EH (cell line): ENCODE measurements at places on chromosomes 5 and 9.
A peak's percentile ranks its signal among the peaks of the same experiment; 100 is the strongest.

DNA sequence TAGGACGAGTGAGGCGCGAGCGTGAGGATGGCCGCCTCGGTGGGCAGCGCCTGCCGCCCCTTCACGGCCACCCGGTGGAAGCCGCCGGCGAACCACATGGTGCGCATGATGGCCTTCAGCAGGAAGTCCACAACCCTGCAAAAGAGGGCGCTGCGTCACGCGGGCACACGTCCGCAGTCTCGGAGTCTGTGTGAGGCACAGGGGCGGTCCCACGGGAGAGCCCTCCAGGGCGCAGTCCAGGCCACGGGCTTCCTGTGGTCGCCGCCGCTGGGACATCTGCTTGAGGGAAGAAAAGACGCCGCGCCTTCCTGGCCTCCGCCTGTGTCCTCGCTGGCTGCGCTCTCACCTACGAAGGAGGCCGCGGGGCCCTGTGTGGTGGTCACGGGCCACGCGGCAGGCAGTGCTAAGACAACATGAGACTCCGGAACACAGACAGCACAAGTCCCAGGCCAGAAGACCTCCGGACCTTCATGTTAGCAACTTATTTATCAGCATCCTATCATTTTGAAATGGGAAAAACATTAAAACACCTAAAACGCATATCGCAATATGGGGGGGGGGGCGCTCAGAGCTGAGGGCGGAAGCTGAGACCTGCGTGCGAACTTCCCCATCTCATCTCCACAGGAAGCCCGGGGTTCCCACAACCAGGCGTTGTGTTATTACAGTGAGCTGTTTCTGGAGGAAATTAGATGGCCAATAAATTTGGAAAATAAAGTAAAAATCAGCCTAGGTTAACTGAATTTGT, 28.8 kb downstream of the LPCAT1 start:
- no peak for DNase-seq

DNA sequence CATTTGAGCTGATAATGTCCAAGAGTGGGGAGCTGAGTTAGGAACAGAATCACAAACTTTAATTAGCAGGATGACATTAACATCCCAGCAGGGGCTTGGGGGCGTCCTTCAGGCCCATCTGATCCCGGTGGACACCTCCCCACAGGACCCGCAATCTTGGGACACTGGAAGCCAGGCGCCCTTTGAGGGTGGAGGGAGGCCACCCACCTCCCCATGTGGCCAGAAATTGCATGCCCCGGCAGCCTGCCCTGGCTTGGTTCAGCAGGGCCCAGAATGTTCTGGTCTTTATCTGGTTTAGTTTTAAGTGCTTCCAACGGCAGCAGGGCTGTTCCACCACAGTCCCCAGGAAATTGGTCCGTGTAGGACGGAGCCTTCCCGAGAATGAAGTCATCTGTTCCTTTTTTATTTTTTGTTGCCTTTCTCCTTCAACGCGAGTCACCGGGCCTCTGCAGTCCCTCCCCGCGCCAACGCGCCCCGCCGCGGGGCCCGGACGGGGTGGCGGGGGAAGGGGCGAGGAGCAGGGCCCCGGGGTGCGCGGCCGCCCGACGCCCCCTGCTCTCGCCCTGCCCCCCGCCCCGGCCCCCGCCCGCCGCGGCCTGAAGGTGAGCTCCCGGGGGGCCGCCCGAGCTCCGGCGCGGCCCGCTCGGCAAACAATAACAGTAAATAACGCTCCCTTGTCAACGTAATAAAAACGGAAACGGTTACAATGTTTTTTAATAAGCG, 207.9 kb downstream of the C9orf50 start:
- peak; percentile 89 for DNase-seq

- DNase-seq: no peak
These were observed 55.6 kb upstream of the UBAC1 start for GRCh38 chr9:136016572-136017288.

GRCh38 chr9:121098567-121099198, 23.9 kb downstream of the CNTRL start:
- DNase-seq: no peak

- no peak for DNase-seq
These were observed 79.4 kb upstream of the DIRAS2 start for GRCh38 chr9:90722071-90722470.

GRCh38 chr9:135136481-135136880, 49.0 kb downstream of the OLFM1 start:
- no peak for DNase-seq

- DNase-seq: no peak
These were observed 15.1 kb upstream of the ACSL6 start for GRCh38 chr5:132026516-132027008.

DNA sequence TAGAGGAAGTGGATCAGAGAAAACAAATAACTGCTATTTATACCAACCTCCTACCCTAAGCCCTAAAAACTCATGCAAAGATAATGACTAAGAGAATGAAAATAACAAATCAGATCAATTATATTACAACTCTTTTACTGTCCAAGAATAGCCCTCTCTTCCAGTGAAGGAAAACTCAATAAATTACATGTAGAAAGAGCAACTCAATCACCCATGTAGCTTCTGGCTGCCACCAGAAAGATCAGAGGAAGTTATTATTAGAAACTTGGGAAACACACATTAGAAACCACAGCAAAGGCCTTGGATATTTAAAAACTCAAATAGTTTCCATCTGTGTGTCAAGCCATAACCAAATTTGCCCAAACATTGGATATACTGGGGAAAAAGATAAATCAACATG, 134.0 kb upstream of the TARS1 start:
- peak; percentile 73 for DNase-seq

DNA sequence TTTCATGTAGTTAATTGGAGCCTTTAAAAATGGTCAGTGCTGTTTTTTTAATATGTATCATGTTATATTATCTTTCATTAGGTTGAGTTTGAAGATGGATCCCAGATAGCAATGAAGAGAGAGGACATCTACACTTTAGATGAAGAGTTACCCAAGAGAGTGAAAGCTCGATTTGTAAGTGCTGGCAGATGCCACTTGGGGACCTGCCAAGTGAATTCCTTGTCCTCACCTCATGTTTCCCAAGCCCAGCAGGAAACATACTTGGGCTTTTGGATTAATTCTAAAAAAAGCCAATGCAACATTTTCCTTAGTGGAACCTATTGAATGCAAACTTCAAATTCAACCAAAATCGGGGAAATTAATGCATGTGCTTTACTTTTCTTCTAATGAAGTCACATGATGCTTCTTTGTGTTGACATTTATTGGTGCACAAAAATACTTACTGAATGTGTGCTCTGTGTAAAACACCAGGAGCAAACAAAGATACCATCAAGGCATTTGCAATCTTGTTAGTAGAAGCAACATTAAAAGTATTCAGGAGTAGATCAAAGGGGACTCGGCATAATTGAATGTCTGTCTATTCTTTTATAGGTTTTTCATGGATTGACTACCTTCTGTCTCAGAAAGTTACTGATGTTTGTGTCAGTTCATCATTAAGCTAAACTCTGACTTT, 412.1 kb downstream of the KDM4C start:
- peak; percentile 66 for DNase-seq

- DNase-seq: no peak
These were observed 22.3 kb downstream of the GLIS3 start for GRCh38 chr9:4277531-4277991.

DNA sequence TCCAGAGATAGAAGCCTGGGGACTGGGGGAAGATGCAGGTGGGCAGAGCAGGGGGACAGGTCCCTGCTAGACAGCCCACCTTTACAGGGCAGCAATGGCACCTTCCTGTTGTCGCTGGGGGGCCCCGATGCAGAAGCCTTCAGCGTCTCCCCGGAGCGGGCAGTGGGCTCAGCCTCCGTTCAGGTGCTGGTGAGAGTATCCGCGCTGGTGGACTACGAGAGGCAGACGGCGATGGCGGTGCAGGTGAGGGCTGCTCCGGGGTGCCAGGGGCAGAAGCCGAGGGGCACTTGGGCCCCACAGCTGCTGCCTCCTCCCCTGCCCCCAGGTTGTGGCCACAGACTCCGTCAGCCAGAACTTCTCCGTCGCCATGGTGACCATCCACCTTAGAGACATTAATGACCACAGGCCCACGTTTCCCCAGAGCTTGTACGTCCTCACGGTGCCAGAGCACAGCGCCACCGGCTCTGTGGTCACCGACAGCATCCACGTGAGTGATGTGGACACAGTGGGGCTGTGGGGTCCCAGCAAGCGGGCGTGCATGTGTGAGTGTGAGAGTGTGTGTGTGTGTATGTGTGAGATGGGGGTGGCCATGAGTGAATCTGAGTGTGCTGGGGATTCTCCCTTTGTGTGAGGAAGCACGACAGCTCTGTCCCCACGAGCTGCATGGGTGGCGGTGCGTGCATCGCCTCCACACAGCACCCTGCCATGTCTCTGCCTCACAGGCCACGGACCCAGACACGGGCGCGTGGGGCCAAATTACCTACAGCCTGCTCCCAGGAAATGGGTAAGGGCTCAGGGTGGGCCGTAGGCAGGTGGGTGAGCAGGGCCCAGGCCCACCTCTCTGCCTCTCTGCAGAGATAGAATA, 28.4 kb downstream of the CDHR2 start:
- DNase-seq: no peak

DNA sequence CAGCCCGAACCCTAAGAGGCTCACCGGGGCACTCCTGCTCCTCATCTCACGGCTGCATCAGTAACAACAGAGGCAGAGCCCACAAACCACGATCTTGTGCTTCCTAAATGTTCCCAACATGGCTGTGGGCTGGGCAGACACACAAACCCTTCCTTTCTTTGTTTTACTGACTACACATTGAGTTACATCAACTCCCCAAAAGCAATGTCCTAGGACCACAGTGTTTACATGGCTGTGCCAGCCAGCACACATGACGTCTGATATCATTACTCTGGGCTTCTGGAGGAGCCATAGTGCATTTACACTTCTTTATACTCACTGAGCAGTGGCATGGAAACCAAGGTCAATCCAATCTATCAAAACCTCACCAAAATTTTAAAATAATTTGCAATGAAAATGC, 101.4 kb downstream of the LHFPL2 start:
- DNase-seq: peak; percentile 50

DNA sequence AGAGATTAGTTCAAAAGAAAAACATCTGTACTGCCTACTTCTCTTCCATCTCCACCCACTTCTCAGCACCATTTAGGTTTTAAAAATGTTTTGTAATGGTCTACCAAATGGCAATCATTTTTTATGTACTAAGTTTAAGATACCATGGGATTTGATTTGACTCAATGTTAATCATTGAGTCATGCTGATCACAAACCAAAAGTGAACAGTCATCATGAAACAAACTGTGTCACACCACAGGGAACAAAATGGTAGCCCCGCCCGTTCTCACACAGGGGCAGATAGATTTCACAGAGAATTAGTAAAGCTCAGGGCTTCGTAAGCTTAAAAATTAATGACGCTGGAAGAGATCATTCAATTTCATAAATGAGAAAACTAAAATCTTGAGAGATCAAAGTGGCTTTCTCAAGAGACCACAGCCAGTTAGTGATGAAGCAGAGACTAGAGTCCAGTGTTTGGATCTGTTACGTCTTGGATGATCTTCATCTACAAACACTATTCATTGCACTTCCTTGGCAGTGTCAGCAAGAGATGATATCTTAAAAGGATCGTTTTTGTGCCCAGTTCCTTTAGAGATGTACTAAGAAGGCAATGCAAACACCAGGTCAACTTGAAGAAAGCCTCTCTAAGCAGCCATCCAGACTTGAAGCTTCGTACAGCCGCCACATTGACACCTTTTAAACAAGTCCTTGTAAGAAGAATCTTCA, 33.9 kb upstream of the TRIO start:
- peak; percentile 64 for DNase-seq

DNA sequence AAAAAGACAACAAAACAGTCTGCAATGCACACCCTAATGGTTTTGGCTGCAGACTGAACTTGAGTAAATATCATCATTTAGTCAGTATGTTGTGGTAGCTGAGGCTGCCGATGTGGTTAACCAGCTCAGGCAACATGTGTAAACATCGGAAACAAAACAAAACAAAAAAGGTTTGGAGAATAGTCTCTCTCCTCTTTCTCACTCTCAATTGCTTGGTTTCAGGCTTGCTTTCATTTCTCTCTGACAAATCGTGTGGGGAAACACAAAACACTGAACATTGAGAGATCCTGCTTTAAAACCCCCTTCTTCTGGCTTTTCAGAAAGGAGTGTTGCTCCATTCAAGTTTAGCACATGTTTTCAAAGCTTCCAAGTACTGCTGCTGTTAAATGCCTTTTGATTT, 453.3 kb downstream of the BNC2 start:
- peak; percentile 86 for DNase-seq

GRCh38 chr9:94875300-94876020, 149.0 kb downstream of the AOPEP start:
- no peak for DNase-seq

DNA sequence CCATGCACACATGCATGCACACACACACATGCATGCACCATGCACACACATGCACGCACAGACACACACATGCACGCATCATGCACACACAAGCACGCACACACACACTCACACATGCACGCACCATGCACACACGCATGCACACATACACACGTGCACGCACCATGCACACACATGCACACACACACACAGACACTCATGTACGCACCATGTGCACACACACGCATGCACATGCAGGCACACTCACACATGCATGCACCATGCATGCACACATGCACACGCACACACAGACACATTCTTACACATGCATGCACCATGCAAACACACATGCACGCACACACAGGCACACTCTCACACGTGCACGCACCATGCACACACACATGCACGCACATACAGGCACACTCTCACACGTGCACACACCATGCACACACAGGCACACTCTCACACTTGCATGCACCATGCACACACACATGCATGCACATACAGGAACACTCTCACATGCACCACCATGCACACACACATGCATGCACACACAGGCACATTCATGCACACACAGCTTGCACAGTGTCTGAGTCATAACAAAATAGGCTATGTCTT, 117.5 kb downstream of the TENT4A start:
- DNase-seq: no peak

- DNase-seq: peak; percentile 25
These were observed 43.9 kb downstream of the SLC46A2 start for GRCh38 chr9:112846528-112847488.

- DNase-seq: no peak
These were observed 595.9 kb downstream of the DTWD2 start for GRCh38 chr5:118392491-118392890.

DNA sequence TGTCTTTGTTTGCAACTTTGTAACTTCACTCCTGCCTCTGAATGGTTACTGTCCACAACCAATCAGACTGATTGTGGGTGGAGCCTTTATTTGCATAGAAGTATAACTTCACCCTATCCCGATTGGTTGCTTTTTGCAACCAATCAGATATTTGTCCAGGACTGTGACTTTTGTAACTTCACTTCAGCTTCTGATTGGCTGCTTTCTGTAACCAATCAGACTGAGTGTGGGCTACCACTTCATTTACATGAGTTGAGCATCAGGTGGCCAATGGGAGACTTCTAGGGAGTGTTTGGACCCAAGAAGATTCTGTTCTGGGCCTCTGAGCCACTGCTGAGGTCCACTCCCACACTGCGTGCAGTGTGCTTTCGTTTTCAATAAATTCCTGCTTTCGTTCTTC, 1810.7 kb upstream of the CDH6 start:
- no peak for DNase-seq

DNA sequence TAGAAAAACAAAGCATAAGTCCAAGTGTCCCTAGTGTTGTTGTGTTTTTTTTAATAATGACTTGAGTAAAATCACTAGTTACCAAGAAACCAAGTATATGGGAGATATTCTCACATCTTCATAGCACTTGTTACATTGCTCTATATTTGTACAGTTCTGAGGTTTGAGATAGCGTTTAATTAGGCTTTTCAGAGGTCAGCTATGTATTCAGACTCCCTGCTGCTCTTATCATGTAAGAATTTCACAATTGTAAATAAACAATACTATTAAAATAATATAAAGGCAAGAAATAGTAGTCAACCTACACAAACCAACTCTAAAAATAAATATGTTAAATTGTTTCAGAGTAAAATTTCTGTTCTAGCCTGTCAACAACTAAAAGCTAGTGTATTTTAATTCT, 761.9 kb upstream of the FAM174A start:
- no peak for DNase-seq
